Kidney epithelial cell (primary cell): ENCODE measurements at places on chromosomes 2 and 18.

DNA sequence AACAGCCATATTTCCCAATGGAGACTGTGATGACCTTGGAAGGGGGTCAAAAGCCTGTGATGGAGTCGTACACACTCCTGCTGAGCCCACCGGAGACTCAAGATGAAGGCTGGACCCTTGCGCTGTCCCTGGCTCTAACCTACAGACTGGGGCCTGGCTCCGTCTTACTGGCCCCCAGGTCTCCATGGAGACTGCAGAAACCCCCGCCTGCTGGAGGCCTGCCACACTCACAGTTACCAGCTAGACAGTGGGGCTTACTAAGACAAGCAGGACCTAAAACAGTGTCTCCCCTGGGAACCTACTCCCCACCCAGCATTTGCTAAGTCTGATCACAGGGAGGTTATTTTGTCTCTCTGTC is 9.6 kb downstream of the C2orf72 start:
- DNase-seq = no peak

DNA sequence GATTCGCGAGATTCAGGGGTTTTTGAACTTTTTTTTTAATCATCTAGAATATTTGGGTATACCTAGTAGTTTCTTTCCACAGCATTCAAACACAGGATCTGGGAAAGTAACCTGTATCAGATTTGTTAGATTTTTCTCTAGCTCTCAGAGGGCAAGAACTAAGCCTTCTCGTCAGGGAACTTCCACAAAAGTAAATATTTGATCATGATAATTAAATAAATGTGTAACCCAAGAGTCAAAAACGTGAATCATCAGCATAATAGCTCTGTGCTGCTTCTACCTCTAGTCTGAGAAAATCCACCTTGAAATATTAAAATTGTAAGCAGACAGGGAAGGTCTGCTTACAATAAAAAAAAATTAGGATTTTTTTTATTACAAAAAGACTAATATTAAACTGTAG is 225.7 kb upstream of the SPOPL start:
- peak; percentile 26 for DNase-seq

- no peak for DNase-seq
These were observed 6.3 kb upstream of the INO80D start for GRCh38 chr2:206092297-206092696.

- no peak for DNase-seq
These were observed 200.5 kb upstream of the ST6GAL2 start for GRCh38 chr2:107086497-107086896.

DNA sequence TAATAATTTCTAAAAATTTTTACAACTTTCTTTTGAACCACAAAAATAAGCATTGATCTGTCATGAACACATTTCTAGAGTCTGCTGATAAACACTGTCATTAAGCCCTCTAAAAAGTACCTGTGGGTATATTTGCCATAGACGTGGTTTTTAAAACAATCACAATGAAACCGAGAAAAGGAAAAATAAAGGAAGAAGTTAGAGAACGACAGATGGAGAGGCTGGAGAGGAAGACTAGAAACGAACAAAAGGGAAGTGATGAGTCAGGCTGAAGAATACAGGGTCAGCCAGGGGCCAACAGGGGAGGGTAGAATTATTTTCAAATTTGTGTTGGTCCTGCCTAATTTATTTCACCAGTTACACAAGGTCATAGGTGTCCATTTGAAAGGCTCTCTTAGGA is 62.0 kb downstream of the MYL12B start:
- DNase-seq = no peak

DNA sequence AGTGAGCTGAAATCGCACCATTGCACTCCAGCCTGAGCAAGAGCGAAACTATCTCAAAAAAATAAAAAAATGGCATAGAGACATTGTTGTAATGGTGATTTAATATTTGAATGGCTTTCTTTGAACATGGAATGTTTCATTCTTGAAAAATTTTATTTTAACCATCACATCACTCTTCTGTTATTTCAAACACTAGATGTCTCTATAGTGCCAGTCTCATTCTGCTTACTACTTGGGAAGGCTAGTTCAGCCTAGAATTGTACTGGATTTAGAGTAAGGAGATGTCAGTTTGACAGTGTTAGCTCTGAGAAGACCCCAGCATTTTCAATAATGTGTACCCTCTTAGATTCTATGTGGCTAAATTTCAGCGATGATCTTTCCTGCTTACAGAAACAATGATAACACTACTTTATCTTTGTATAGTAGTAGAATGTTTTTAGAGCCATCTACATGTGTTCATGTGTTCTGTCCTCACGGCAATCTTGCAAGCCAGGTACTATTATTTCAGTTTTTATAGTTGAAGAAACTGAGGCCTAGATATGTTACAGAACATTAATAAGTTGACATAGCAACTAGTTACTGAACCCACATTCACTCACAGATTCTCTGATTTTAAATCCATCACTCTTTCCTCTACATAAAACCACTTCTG is 142.9 kb upstream of the ZSWIM2 start:
- DNase-seq = no peak

DNA sequence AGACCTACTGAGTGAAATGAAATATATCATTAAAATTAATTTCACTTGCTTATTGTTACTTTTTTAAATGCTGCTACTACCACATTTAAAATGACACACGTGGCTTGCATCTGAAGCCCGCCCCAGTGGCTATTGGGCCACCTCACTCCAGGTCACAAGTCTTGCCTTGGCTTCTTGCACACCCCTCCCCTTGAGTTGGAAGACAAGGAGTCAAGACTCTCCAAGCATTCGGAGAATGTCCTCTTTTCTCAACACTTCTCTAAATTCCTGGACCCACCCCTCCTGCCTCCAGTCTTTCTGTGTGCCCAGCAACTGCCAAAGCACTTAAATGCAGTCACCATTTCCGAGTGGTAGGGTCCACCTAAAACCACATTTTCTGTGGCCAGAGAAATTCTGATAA is 73.4 kb downstream of the ZBTB7C start:
- no peak for DNase-seq

DNA sequence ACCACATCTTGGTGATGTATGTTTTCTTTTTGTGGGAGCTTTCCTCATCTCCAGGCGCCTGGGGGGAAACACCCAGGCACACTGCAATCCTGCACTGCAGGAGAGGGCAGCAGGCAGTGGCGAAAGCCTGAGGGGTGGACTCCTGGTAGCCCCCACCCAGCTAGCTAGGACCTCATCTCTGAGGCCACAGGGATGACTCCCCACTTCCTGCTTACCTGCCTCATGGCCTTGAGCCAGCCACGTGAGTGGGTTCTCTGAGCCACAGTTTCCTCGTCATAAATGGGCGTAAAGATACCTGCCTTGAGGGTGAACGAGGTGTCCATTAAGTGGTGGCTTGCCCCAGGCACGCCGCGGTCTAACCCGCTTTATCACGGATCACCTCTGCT is 19.1 kb downstream of the TRAF3IP1 start:
- DNase-seq = no peak

DNA sequence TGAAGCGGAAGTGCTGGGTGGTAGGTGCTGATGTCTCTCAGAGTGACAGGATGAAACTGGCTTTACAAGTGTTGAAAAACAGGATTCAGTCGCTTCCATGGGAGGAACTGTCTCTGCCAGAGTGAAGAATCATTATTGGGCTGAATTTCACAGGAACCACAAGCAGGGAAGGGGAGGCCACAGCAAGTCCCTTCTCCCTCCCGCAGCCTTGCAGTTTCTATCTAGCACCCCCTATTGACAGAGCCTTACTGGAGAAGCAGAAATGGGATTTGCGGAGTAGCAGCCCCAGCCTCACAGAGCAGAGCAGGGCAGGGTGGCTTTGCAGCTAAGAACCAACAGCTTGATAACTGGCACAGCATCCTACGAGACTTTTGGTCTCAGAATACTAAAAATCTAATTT is 33.3 kb upstream of the RMP24 start:
- no peak for DNase-seq

GRCh38 chr2:235551965-235552364 is 58.1 kb downstream of the AGAP1 start:
- peak; percentile 43 for DNase-seq

GRCh38 chr2:65545837-65546805 is 113.7 kb upstream of the SPRED2 start:
- peak; percentile 39 for DNase-seq

DNA sequence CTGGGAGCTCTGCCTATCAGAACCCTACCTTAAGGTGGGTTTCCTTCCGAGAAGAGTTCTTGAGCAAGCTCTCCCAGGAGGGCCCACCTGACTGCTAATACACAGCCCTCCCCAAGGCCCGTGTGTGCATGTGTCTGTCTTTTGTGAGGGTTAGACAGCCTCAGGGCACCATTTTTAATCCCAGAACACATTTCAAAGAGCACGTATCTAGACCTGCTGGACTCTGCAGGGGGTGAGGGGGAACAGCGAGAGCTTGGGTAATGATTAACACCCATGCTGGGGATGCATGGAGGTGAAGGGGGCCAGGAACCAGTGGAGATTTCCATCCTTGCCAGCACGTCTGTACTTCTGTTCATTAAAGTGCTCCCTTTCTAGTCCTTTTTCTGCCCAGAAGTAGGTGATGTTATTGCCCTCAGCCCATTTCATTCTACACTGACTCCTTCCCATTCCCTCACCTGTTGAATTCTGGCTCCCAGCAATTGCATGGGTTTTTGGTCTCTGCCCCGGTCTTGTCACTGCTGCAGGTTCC is 6.5 kb downstream of the TMEM37 start:
- DNase-seq = no peak

- no peak for DNase-seq
These were observed 12.5 kb upstream of the DAPL1 start for GRCh38 chr2:158782616-158783015.

DNA sequence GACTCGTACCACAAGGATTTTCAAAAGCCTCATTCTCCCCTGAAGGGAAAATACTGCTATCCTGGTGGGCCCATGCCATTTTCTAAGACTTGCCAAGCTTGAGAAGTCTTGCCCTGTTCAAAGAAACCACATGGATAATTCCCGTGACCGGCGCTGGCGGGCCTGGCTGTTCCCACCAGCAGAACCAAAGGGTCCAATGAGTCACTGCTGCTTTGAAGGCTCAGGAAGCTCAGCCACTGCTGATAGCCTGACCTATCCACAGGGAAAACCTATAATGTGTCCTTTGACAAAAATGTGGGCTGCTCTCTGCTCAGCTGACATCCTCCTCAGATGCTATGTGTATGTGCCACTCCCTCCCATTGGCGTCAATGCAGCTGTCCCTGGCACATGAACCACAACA is 137.9 kb upstream of the RAB12 start:
- DNase-seq = no peak

GRCh38 chr2:16622399-16622968 is 43.1 kb downstream of the CYRIA start:
- DNase-seq = no peak

GRCh38 chr2:47815764-47816163 is 32.8 kb downstream of the MSH6 start:
- DNase-seq = no peak

DNA sequence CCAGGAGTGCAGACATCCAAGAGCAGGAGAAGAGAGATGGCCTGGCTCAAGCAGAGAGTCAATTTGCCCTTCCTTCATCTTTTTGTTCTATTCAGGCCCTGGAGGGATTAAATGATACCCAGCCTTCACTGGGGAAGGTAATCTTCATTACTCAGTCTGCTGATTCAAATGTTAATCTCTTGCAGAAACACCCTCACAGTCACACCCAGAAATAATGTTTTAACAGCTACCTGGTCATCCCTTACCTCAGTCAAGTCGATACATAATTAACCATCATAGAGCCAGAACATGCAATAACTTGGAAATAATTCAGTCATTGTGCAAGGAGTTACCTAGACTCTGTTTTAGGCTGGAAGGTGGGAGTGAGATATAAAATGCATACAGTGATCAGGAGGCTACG is 163.7 kb upstream of the TNP1 start:
- DNase-seq = no peak

DNA sequence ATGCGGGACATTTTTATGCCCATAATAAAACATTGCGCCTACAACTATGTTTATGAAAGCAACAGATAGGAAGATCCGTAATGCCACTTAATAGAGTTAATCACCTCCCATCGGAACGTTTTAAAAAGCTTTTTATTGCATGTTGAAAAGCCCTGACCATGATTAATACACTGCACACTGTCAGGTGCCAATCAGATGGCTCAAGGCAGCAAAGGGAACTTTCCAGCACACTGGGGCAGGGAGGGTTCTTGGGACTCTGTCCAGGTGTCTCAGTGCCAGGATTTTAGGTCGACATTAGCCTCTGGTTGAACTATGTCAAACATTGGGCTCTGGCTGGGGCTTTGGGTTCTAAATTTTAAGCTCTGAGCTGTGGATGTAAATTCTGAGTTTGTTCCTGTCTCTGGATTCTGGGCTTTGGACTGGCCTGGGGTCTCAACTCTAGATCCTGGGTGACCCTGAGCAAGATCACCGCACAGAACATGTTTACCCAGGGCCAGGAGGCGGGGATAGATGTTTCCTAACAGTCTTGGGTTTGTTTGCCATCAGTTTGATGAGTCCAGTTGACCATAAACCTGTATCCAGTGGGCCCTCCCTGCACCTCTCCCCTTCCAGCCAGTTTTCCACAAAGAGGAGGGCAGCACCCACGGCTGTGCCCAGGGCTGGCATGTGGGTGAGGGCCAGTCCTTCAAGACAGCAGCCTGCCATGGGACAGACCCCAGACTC is 262.7 kb downstream of the ATAD2B start:
- DNase-seq = no peak

DNA sequence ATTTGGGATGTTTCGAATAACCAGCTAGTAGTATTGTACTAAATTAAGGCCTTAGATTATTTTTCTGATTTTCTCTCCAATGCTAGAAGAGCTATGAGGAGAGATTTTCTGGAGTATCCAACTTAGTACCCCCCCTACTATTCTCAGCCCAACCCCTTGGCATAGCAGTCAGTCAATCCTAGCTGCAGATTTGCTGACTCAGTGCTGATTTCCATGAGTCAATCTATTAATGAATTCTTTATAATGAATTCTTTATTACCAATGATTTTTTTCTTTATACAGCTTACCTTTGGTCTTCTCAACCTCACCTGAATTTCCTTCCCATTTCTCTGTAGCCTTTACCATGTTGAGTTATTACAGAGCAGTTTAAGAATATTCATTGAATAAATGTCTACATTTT is 192.8 kb upstream of the ETAA1 start:
- no peak for DNase-seq

DNA sequence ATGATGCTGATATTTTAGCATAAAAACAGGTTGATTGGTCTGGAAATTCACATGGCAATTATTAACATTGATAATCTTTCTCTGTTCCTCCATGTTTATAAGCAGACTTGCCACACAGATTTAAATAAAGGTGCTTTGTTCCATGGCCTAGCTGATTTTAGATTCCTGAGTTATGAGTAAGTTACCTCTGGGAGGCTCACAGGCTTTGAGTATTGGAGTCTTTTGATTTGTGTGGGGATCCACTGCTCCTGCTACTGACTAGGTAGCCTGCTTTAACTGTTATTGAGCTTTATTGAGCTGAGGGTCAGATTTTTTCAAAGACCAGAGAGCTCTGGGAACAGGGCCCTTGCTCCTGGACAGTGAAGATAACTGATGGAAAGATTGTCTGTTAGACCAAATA is 166.1 kb downstream of the ANKRD30B start:
- no peak for DNase-seq
